ENCODE measurements at places on chromosomes 12 and 14.
A peak's percentile ranks its signal among the peaks of the same experiment; 100 is the strongest.

GRCh38 chr12:4603421-4603820 is 41.4 kb downstream of the DYRK4 start:
- no peak for DNase-seq

DNA sequence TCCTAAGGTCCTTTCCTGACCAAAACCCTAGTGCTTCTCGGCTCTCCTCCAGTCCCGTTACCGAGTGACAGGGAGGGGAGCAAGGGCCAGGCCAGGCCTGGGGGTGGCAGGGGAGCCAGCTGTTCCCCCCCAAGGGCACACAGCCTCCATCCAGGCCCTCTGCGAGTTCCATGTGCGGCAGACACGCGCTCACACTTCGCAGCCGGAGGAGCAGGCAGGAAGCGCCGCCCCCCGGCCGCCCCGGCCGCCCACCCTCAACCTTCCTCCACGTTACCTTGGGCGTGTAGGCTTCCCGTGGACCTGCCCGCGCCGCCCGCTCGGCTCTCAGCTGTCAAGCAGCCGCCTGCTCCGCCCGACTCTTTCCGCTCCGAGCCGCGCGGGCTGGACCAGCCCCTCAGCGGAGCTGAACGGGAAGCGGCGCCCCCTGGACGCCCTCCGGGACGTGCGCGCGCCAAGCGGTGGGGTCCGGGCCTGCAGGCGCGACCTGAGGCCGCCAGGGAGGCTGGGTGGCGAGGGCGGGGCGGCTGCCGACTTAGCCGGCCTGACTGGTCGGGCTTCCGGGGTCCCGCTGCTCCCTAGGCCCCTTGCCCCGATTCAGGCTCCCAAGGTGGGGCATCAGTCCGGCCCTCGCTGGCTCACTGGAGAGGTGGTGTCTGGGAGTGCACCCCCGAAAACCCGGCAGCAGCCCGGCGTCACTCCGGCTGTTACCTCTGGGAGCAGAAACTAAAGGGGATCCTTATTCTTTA is at the start of gene CRACR2A:
TSS of gene CRACR2A (minus strand) at position 369 of the 746 bp plus-strand sequence. CDS start 56,110 bp downstream, outside the sequence.
- DNase-seq = peak; percentile 38

DNA sequence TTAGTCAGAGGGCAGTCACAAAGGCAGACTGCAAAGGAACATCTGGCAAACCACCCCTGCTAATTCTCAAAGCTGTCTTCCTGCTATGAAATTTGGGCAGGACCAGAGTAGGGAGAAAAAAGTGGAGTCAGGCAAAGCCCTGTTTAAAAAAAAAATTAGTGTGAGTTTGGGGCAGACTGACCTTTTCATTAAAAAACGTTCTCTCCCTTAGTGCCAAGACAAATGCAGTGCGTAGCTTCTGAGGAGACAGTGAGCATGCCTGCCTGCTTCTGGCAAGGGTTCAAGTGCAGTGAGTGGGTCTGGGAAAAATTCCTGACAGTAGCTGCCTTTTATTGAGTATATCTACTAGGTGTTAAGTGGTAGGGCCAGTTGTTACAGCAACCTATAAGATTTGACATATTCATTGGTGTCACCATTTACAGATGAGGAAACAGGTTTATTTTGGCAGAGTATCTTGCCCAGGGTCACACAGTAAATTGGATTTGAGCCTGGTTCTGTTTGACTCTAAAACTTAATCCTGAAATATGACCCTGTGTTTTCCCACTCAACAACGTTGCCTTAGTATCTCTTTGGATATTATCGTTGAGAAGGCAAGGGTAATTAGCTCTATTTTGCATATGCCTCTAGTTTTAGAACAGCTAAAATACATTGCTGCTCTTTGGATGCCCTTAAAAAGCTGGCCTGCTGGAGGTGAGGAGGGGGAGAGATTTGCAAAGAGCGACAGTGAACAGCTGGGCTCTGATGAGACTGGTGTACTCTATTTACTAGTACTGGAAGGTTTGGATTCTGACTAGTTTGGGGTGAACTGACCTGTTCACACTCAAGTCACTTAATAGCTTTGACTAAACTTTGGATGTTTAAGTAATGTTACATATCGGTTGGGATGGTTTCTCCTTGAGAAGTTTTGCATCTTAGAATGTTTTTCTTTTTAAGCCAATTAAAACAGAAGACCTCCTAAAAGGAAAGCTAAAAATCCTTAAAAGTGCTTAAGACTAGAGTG is 72.8 kb downstream of the PAPOLA start:
- DNase-seq = no peak

GRCh38 chr14:77023001-77023996 is 5.2 kb downstream of the IRF2BPL start:
- DNase-seq = no peak

DNA sequence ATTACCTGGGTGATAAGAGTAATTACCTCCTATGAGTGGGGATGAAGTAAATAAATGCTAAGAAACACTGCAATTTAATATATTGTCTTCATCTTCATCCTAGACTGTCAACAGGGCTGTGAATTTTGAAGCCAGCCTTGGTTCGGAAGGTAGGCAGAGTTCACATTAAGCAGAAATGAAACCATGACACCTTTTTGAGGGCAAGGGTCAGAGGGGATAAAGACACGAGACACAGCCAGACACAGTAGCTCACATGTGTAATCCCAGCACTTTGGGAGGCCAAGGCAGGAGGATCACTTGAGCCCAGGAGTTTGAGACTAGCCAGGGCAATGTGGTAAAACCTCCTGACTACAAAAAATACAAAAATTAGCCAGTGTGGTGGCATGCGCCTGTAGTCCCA is 224.7 kb downstream of the MON2 start:
- no peak for DNase-seq

DNA sequence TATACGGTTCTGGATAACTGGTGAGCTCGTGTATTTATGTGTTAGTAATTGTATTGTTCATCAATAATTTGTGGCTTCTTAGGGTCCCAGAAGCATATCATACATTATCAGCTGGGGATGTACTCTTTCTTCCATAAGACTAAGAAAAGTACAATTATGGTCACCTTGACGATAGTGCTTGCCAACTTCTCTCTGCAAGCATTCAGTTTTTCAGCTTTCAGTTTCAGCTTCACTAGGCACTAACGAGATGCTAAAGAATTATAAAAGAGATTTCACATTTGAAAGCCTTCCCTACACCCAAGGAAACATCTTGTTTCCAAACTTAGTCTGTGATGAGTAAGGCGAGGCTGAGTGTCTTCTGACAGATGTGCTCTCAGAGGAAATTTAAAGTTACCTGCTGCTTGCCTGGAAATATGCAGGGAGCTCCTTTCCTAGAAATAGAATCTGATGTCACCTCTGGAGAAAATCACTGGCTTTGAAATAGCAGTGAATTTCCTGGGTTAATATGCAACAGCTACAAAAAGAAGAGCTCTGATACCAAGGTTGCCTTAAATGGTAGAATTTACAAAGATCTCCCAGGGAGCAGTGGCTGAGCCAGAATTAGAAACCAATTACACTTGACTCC is 1419.9 kb upstream of the TMEM132C start:
- DNase-seq = no peak

GRCh38 chr14:95262511-95262891 is 57.2 kb downstream of the CLMN start:
- DNase-seq = no peak

DNA sequence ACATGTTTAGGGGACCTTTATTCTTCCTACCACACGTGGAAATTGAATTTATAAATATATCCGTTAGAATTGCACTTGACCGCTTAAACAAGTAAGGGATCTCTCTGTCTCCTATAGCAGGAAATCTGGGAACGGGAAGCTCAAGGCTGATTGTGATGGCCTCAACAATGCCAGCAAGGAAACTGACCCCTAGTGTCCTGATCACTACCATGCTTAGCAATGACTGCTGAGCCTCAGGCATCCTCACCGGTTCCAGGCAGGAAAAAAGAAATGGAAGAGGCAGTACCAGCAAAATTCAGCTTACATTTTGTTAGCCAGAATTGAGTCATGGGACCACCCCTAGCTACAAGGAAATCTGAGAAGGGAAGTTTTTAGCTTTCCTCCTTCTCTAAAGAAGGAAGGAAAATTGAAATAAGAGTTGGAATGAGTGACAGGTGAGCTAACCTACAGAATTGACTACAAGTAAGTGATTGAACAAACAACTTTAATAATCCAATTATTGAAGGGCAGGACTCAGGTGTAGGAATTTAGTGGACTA is 43.9 kb upstream of the AMN1 start:
- no peak for DNase-seq

- DNase-seq = peak; percentile 5
Measured at GRCh38 chr12:11576104-11576503, 73.4 kb upstream of the ETV6 start.

DNA sequence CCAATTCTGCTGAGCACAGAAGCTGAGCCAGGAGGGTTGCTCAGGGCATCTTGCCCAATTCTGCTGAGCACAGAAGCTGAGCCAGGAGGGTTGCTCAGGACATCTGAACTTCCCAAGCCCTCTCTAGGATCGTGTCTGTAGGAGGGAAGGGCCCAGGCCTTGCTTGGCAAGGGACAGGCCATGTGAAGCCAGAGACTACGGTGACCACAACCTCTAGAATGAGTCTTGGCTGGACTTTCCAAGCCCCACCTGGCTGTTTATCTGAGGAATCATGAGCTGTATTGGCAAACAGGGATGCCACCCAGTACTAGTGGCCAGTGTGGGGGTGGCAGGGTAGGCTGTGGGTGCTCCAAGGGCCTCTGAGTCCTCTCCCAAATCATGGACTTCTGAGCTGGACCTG is 7.7 kb upstream of the SERPINA6 start:
- no peak for DNase-seq

GRCh38 chr14:97212399-97212798 is 415.2 kb downstream of the VRK1 start:
- DNase-seq = no peak

- no peak for DNase-seq
Measured at GRCh38 chr14:23362200-23362599, 2.8 kb downstream of the EFS start.

GRCh38 chr12:45473636-45474035 is 255.9 kb upstream of the ARID2 start:
- DNase-seq = no peak

- no peak for DNase-seq
Measured at GRCh38 chr12:10305411-10305810, 2.3 kb upstream of the KLRD1 start.

DNA sequence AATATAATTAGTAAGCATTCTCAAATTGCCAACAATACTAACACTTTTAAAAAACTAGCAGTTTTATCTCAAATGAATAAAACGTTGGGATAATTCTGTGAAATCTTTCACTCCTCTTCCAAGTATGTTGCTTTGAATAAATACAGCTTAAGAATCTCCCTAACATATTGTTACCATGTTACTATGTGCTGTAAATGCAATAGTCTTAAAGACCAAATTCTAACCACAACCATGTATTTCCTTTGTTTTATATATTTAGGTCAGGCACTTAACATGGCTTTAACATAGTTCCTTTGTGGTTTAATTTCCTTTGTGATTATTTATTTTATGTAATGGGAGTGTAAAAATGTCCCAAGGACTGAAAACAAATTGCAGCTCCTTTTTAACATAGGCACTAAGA is 33.9 kb upstream of the CCDC91 start:
- DNase-seq = no peak

- no peak for DNase-seq
Measured at GRCh38 chr12:131009595-131010395, 56.1 kb downstream of the ADGRD1 start.

- DNase-seq = no peak
Measured at GRCh38 chr14:66998013-66998412, 191.2 kb upstream of the GARIN2 start.

- no peak for DNase-seq
Measured at GRCh38 chr14:39229222-39229543, 4.5 kb upstream of the MIA2 start.

DNA sequence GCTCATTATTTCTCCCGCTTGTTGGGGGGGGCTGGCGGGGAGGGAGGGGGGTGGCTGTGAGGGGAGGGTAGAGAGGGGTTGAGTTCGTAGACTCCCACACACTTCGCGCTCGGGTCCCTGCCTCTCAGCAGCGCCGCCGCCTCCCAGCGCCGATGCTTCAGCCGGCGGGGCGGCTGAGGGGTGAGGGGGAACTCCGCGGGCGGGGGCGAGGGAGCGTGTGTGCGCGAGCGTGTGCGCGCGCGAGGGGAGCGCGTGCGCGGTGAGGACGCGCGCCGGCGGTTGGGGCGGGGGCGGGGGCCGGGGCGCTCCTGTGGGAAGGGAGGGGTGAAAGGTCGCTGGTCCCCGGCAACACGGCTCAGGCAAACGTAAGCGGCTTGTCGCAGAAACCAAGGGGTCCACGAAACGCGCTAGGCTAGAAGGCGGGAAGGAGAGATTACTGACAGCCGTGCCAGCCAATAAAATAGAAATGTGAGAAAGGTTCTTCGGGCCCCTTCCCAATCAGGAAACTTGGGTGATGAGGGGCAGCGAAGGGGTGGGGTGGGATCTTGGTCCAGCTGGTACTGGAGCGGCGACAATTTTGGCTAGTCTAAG is 343 bp upstream of the NOVA1 start:
- DNase-seq = peak; percentile 85

DNA sequence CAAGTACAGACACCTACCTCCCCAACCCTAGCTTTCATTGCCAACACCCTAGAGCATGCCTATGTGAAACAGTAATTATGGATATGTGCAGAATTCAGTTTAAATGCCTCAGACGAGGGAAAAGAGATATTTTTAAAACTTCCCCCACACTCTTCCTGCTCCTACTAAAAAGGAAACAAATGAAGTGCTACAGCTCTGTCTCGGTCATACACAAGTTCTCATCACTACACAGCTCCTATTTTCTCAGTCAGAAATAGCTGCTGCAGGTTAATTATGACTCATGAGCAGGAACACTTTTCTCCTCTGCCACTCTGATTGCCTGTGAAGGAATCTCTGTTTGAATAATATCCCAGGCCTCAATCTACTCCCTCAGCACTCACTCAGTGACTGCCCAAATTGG is 703.6 kb upstream of the FLRT2 start:
- no peak for DNase-seq

- DNase-seq = no peak
Measured at GRCh38 chr14:67167420-67168109, 21.7 kb upstream of the GARIN2 start.

DNA sequence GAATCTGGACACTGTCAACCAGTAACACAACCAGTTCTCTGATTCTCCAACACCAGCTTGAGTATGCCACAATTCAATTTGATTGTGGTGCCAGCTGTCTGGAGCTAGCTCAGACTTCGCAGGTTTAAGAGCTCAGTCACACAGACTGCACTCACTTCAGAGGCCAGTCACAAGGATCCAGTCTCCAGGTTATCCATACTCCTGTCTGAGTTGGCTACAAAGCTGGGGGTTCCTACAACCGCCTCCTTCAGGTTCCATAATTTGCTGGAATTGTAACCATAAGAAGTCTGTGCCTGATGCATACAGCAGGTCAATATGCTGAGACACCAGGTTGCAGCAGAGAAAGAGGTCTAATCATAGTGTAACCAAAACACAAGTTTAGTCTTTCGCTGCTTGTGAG is 70.5 kb upstream of the CPSF6 start:
- DNase-seq = no peak

DNA sequence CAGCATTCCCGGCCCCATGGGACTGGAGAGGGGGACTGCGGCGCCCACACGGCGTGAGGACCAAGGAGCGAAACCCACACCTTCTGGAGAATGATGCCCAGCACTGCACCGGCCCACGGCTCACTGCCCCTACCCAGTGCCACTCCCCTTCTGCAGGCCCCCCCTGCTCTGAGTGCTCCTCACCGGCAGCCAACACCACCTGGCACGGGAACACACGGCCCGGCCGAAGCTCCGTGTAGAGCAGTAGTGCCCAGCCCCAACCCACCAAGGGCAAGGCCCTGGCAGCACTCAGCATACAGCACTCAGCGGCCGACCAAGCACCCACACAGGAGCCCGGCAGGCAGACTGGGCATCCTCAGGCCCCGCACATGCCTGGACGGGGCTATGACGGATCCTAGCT is 13.4 kb downstream of the BTBD6 start:
- DNase-seq = no peak

GRCh38 chr14:60344751-60345150 is 95.7 kb downstream of the PPM1A start:
- DNase-seq = no peak
